Fibroblast of skin of abdomen (primary cell): ENCODE measurements at places on chromosomes 1 and 21.

- DNase-seq: peak; percentile 58
Observed at GRCh38 chr1:158117854-158118704, 62.6 kb upstream of the CD1D start.

DNA sequence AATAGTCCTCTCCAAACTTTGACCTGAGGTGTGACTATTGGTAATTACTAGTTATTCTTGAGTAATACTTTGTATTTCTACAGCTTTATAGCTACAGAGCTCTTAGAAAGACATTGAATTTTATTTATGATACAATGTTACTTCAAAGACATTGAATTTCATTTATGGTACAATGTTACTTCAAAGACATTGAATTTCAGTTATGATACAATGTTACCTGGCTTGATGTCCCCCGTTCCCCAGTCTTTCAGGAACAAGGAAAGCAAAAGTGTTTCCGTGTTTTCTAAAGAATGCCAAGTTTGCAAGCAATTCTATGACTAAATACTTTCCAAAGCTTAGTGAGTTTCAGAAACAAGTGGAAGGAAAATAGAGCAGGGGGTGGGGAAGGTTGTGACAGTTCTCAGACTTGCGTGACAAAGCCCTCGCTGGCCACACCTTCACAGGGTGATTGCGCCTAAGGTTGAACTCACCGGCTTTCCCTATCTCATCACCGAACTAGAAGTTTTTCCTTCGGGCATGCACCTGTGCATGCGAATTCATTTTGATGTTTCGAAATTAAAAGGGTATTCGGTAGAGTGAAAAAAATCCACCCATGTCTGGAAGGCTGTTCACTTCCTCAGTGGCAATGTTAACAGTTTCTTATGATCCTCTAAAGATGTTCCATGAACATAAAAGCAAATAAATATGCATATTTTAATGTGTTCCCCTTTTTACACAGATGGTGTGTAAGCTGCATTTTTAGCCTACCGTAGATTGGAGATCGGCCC lies 909 bp upstream of the PAXBP1 start:
- DNase-seq: peak; percentile 6

GRCh38 chr1:9676815-9677393 lies 25.4 kb downstream of the PIK3CD start:
- DNase-seq: peak; percentile 36

DNA sequence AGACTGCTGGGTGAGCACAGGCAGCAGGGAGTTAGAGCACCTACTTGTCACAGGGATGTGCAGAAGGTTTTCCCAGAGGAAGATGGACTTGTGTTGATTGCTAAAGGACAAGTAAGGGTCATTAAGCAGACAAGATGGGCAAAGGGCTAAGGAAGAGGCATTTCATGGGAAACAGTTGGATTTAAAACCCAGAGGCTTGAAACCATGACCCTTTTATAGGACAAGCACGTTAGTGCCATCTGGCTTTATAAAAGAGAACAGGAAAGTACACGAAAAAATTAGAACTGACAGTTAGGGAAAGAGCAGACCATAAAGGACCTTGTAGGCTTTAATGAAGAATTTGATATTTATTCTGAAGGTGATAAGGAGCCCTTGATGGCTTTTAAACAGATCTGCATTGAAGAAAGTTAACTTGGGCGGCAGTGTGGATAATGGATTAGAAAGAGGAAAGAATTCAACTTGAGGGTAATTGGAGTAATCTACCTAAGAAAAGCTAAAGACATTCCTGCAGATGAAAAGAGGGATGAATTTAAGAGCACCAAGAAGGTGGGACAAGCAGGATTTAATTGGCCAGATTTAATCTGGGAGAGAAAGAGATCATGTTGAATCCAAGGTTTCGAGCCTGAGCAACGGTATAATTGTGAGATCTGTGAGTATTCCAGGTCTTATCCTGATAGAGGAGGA lies 68.6 kb downstream of the ZC3H11B start:
- DNase-seq: no peak

DNA sequence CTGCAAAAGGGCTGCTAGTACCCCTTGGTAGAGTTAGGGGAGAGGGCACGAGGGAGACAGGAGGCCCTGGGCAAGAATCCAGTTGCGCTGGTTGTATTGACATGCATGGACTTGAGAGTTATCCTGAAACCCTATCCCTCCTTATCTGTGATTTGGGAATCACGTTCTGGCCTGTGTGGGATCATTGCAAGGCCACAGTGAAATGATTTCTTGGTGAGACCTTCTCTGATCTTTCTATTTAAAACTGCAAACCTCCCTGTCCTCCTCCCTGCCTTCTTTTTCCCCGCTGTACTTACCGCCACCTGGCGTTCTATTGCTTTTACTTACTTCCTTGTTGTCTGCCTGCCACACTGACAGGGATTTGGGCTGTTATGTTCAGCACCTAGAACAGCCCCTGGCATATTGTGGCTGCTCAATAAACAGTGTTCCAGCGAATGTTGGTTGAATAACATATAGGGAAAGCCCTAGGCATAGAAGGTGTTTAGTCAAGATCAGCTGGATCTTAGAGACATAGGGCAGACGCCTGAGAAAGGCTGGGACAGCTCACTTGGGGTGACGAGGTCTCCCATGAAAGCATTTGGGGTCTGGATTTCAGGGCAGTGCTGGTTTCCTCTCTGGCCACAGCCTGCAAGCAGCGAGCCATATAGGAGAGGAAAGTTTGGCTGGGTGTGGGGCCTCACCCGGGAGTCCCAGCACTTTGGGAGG lies 25.6 kb downstream of the ALPL start:
- peak; percentile 65 for DNase-seq

GRCh38 chr1:167056529-167057231 lies 33.5 kb downstream of the GPA33 start:
- DNase-seq: no peak

DNA sequence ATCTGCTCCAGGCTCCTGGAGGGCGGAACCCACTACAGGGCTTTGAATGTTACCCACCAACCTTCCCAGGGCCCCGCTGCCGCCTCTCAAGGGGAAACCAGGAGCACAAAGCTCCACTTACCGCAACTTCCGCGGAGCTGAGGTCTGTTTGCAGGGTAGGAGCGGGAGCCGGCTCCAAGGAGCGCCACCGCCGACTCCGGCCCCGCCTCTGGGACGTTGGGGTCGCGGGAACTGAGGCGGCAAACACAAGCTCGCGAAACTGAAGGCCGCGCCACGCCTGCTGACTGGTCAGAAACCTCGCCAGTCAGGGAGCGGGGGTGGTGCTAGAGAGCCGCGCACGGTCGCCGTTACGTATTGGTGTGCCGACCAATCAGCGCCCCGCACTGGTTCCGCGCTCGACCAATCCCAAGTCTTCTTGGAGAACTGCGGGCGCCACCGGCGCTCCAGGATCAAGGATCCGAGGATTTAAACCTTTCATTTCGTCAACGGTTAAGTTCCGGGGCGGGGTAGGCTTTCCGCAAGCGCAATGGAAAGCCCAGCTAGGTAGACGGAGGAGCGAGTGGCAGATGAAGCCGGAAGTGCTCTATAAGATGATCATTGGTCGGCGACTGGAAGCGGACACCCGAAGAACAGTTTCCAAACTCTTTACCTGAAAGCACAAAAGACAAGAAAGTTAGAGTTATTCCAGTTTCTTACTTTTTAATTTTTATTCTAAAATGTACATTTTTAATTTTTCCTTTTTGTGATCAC lies at the start of gene STIL:
Gene STIL (minus strand): TSS at position 233 of the 750 bp plus-strand sequence. CDS start 3,828 bp downstream, outside the sequence.
- peak; percentile 99 for DNase-seq

DNA sequence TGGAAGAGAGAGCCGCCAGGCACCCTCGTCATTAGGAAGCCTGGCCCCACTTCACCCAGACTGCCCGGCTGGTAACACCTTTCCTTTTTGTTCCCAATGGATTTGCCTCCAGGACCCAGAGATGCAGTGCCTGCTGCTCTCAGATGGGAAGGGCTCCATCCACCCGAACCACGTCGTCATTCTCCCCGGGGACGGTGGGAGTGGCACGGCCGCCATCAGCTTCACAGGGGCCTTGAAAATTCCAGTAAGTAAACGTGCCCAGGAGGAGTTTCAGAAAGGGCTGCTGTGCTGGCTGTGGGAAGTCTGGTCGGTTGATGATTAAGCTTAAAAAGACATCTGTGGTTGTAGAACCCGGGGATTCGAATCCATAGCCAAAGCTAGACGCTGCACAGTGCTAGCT lies 45.2 kb downstream of the SLC37A1 start:
- DNase-seq: no peak

DNA sequence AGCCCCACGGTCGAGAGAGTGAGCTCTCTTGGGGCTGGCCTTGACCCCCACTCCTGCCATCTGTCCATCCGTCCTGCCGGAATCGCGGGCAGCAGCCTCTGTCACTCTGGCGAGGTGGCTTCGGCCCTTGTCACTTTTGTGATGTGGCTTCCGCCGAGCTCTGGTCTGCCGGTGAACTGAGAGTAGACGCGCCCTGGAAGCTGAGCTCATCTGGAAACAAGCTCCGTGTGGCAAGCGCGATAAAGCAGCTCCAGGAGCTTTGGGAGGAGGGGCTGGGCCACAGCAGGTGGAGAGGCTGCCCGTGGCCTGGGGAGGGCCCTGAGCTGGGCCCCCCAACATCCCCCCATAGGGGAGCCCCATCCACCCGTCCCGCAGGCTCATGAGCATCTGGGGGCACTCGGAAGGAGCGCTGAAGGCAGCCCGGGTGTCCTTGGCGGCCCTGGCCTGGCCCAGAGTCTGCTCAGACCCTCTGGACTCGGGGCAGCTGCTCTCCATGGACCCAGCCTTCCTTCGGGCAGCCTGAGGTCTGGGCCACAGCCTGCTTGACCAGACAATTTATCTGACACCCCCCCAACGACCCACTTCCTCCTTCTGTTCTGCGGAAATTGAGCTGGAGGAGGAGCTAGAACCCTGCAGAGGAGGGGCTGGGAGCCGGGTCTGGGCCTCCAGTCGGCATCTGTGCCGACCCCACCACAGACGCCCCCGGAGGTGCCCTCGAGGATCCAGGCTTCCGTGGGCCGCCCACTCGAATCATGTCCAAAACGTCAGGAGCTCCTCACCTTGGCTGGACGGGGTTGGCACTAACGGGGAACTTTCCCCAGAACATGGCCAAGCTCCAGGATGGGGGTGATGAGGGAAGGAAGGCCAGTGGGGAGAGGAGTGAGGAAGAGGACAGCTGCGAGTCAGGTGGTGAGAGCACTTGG lies 59.1 kb downstream of the SLC19A1 start:
- no peak for DNase-seq

DNA sequence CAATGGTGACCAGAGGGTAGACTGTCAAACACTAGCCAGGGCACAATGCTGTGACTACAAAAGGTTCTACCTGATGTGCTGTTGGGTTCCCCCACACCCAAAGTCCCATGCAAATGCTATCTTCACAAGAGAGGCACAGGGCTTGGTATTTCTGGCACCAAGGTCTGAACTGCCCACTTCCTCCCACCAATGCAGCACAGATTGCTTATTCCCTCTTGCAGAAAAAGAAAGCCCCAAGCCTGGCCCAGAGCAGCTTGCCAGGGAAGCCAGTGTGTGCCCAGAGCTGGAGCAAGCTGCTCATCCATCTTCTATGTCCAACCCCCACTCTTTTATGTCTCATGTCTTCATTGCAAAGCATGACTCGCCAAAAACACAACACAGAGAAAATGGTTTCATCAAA lies 149.4 kb upstream of the CAMK1G start:
- no peak for DNase-seq

- DNase-seq: no peak
Observed at GRCh38 chr1:4698911-4699310, 44.5 kb downstream of the AJAP1 start.

DNA sequence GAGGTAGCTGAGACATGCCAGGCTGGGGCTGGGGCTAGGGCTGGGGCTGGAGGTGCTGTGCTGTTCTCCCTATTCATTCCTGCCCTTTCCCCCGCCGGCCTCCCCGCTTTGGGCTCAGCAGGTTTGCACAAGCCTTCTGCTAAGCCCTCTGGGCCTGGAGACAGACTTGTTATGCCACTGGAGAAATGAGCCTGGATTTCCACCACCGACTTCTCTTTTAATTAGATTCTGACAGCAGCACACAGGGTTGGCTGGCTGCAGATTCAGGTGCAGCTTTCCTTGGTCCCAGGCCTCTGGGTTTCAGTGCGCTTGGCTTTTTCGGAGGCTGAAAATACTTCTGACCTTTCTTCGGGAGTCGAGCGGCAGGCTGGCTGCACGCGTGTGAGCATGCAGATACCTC lies 71.5 kb upstream of the ACTL8 start:
- DNase-seq: no peak

- no peak for DNase-seq
Observed at GRCh38 chr1:77292551-77292950, 10.7 kb downstream of the AK5 start.

- DNase-seq: peak; percentile 18
Observed at GRCh38 chr1:205504311-205505075, at the start of gene CDK18. CDK18 (plus strand) TSS chr1:205504669; CDS start chr1:205523168, 18,499 bp downstream.
